Adipocyte (in vitro differentiated cells): ENCODE measurements at places on chromosomes 2 and 18.

DNA sequence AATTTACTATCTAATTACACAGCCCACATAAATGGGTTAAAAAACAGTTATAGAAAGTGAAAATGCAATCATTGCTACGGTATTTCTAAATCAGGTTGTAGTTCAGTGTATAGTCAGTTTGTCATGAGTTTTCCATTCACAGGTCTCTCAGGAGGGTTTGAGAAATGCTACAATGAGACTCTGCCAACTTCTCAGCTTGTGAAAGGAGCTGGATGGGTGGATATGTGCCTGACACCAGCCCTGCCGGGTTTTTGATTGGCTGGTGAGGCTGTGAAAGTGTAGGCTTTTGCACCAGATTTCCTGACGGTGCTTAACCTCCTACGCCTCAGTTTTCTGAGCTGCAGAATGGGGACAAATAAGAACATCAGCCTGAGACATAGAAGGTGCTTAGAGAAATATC, 102.6 kb upstream of the SMIM21 start:
- no peak for DNase-seq

- DNase-seq = no peak
Observed at GRCh38 chr2:98637401-98638147, 29.2 kb downstream of the UNC50 start.

DNA sequence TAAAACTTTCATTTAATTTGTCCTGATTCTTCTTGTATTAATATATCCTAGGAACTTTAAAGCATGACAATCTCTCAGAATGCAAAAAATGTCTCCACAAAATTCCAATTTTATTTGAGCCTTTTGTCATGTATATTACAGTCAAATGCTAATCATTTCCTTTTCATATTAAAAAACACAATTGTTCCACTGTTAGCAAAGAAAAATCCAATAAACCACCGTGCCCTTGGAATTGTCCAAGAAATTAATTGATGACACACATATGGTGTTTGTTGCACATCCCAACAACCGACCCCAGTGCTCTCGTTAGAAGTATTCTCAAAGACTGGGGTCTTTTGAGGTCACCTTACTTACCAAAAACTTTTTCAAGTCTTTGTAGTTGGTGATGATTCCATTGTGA, 28.1 kb downstream of the GFPT1 start:
- no peak for DNase-seq

GRCh38 chr2:76861708-76862107, 660.5 kb downstream of the LRRTM4 start:
- no peak for DNase-seq

- no peak for DNase-seq
Observed at GRCh38 chr2:139480161-139480650, 700.0 kb upstream of the NXPH2 start.

DNA sequence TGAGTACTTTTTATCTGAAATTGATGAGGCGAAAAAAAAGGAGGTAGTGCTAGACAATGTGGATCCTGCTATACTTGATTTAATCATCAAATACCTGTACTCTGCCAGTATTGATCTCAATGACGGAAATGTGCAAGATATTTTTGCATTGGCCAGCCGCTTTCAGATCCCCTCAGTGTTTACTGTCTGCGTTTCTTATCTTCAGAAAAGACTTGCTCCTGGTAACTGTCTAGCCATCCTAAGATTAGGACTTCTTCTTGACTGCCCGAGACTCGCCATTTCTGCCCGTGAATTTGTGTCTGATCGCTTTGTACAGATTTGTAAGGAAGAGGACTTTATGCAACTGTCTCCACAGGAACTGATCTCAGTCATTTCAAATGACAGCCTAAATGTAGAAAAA, 453 bp downstream of the KLHL41 start:
- no peak for DNase-seq

- no peak for DNase-seq
Observed at GRCh38 chr2:98085649-98086048, 1.3 kb upstream of the VWA3B start.
